ENCODE measurements at places on chromosomes 7 and 10.

GRCh38 chr10:58661336-58661735, 148.7 kb downstream of the BICC1 start:
- DNase-seq, result no peak

GRCh38 chr7:1040790-1041189, 3.6 kb upstream of the GPR146 start:
- no peak for DNase-seq

DNA sequence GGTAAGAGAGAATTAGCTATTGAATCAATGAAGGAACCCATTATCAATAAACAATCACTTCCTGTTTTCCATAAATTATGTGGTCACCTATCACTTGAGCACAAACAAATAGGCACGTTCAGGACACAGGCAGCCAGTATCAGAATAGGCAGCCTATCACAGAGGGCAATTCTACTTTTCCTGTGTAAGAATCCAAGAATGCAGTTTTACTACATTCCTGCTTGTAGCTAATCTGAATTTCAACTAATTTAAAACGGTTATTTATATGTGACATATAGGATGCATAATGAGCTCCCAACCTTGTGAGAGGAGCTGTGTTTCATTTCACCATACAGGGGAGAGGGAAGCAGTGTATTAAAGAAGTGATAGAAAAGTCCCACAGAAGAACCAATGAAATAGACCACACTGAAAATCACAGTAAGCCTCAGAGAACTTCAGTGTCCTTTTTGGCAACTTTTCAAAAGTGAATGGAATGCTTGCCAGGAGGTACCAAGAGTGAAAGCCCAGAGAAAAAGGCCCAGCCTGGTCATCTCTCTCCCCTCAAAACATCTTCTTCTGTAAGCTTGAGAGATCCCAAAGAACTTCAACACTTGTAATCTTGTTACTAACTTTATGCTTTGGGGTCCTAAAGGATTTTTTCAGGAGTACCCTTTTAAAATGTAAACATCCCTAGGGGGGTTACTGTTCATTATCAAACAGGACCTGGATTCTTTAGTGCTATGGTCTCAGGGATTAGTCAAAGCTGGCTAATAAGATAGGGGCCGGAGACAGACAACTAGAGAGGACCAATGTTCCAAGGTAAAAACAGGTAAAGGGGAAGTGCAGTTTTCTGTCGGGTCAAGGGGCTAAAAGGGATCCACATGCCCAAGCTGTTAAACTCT, 1.3 kb downstream of the IMMP2L start:
- no peak for DNase-seq

- DNase-seq, result no peak
Measured at GRCh38 chr7:138961159-138961558, 20.0 kb downstream of the KIAA1549 start.

GRCh38 chr10:12934777-12935176, 66.7 kb downstream of the CCDC3 start:
- no peak for DNase-seq

- no peak for DNase-seq
Measured at GRCh38 chr10:132654708-132655661, 117.4 kb downstream of the INPP5A start.

DNA sequence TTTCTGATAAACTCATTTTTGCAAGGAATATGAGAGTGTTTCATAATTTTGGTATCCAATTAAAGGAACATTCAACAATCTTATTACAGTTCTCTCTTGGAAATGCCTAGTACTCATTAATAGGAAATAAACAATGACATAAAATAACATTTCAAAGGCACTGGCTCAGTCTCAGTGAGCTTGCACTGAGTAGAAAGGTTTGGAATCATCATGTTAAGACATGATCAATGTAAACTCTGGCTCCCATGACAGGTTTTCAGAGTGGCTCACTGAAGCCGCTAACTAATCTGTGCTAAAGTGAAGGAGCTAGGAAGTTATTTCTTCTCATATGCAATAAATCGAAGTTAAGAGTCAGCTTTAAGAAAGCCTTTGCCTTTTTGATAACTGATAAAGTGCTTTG, 203.3 kb upstream of the HGF start:
- no peak for DNase-seq

DNA sequence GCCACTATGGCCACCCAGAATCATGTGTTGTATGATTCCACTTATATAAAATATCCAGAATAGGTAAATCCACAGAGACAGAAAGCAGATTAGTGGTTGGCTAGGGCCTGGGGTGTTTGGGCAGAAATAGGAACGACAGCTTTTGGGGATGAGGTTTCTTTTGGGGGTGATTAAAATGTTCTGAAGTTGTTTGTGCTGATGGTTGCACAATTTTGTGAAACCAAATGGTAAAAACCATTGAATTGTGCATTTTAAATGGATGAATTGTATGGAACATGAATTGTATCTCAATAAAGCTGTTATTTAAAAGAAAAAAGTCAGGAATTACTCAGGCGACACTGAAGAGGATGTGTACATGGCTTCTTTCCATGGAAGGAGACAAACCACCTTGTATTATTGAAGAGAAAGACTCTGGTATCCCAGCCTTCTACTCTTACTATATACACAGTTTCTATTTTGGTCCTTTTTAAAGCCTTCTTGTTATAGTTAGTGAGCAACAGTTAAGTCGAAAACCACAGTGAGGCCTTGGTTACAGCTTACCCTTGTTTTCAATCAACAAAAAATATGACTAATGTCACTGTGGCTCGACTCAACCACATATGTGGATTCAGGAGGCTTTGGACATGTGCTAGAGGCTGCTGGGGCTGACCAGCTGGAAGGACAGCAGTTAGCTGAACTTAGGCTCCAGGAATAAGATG, 57.1 kb upstream of the KMT2E start:
- DNase-seq, result no peak

GRCh38 chr10:60050366-60050765, 144.0 kb upstream of the CCDC6 start:
- no peak for DNase-seq

Data from NCI-H2081 treated with DMSO at 0.1 percent for 48 hours (cell line).